Amniotic stem cell (primary cell): ENCODE measurements at places on chromosomes 1 and 21.

GRCh38 chr1:154272999-154273563, 652 bp downstream of the HAX1 start:
- no peak for DNase-seq

DNA sequence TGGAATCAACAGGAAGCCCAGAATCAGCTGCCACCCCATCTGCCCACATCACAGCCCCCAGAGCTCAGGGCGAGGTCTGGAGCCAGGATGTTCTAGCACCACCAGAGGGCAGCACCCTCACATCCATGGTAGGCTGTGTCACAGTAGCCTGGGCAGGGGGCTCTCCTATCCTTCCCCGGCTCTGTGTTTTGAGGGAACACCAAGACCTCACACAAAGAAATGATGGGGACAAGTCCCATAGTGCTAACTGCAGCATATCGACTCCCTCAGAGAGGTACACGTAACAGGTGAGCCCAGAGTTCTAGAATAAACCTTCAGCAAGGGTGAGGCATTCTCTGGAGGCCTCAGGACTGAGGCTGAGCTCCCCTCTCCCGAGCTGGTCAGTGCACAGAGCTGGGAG, 2.3 kb upstream of the KCNC4 start:
- peak; percentile 28 for DNase-seq

DNA sequence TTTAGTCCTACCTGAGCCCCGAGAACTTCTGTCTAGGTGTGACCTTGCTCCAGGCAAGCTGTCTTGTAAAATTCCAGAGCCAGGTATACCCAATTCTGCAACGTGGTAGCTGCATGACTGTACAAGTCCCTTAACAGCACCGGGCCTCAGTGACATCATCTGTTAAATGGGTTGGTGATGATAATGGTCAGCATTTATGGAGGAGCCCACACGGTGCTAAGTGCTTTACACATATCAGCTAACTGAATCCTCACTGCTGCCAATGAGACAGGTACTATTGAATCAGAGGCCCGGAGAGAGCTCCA, 37.2 kb upstream of the PADI1 start:
- no peak for DNase-seq

DNA sequence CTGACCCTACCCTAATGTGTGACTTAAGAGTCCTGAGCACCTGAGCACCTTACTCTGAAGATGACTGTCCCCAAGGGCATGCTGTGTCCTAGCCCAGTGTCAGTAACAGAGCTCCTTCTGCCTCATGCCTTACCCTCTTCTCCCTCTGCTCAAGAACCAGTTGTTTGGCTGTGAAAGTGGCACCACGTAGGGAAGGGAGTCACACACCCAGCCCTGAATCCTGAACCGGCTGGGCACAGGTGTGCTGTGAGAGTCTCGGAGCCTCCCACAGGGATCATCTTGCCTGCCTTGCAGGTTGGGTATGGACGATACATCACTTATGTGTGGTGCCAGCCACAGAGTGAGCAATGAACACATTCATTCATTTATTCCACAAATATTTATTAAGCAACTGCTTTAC, 220.6 kb downstream of the DYRK1A start:
- no peak for DNase-seq

DNA sequence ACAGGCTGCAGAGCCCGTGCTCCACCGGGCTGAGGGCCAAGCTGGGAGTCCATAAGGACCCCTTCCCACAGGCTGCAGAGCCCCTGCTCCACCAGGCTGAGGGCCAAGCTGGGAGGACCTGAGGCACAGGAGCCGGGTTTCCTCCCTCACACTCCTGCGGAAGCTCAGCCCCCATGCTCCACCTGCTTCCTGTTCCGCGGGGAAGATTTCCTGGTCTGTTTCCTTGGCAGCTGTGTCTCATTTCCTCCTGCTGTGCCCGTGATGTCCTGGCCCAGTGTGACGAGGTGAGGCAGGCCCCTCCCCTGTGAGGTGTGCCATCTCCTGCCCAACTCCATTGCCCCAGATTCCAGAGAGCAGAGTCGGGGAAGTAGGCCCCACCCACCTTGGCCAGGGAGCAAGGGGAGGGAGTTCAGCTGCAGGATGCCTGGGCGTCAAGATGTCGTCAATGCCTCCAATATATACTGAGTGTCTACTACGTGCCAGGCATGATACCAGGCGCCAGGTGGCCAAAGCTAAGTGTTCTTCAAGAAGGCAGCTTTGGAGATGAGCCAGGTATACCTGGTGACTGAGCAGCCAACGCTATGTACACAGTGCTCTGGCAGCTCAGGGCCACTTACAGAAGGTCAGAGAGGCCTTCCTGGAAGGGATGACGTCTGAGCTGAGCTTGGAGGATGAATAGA, 58.8 kb downstream of the NAV1 start:
- DNase-seq = no peak

DNA sequence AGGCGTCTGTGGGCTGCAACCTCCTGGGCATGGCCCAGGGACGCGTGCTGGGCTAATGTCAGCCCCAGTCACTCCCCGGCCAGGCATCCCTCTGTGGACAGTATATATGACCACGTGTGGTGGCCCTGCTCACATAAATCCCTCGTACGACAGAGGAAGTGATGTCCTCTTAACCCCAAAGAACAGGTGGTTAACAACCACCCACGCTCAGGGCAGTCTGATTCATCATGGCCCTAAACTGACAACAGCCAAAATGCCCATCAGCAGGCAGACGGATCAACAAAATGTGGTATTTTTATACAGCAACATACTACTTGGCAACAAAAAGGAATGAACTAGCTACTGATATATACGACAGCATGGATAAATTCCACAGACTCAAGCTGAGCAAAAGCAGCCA, 51.0 kb downstream of the ECE1 start:
- no peak for DNase-seq

DNA sequence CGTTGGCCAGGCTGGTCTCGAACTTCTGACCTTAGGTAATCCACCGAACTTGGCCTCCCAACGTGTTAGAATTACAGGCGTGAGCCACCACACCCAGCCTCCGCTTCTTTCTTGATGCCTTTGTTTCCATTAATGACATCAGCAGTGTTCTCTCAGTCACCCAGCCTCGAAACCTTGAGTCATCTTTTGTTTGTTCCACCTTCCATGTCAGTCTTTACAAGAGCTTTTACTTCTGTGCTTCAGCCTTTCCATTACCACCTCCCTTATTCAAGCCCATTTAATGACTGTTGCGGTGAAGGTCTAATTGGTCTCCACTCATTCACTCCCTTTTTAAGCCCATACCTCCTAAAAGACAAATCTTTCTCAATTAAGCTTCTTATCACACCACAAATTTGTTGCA, 146.6 kb upstream of the ADGRL2 start:
- no peak for DNase-seq

DNA sequence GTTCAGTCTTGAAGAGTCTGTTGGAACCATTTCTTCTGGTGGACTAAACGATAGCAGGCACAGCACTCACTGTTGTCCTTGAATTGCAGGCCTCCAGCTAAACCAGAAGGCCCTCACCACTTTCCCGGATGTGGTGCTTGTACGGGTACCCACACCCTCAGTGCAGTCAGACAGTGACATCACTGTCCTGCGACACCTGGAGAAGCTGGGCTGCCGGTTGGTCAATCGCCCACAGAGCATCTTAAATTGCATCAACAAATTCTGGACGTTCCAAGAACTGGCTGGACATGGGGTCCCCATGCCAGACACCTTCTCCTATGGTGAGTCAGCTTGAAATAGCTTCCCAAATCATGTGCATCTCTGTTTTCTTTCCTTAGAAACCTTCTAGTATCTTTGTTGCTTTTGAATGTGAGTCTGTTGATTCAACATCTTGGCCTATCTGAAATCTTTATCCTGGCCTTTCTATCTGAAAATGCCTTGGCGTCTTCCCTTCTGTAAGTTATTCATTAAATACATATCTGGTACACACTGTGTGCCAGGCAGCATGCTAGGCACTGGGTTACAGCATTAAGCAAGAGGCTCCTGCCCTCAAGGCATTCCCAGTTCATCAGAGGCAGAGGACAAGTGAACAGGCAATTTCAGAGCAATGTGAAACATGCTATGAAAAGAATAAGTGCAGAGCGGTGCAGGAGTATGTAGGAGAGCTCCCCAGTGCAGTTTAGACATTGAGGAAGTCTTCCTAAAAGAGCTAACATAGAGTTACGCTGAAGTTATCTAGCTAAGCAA, 18.9 kb downstream of the RIMKLA start:
- DNase-seq = no peak

DNA sequence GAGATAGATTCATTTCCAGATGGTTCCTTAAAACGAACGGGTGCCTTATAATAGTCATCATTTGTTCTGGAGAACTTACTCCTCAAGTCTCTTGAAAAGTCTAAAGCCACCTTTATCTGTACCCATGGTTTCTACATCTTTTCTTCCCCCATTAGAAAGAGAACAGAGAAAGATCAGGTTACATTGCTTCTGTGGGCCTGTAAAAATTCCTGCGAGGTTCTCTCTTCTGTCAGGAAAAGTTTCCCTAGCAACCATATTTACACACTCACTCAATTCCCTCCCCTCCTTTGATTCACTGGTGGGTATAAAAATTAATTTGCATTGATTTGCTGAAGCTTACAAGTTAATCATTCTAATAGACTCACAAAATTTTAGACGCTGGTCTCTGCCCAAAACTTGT, 6.7 kb downstream of the PHC2 start:
- DNase-seq = no peak
